ENCODE measurements at places on chromosomes 1 and 21.

DNA sequence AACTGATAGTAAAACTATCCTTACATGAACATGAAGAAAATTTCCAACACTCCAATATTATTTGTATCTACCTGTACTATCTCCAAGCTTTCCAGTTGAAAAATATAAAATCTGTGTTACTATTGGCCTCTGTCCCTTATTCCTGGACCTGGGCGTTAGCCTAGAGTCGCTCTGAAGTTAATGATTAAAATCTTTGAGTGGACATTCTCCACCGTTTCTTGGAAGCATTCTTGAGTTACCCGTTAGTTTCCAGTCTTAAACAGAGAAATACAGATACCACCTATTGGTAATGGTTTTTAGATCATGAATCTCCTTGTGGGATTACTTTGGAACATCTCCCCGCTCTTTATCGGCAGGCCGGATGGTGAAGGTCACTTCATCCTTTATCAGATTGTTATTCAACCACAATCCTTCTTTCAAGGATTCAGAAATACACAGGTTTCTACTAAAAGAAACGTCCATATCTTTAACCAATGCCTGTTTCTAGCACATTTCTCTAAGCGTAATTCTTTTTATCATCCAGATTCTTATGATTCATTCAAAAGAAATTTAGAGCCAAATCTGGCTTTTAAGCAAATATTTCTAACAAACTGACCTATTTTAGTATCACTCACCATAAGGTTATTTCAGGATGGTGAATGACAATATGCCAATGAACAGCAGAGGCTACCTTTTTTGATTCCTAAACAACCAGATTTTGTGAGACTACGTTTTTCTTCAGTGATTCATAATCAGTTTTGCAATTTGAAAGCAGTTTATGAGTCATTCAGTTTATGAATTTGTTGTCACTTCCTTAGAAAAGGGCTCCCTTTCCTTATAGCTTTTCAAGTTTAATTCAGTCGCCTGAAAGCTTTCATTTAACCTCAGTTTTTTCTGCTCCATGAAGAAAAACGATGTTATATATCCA is 70.2 kb upstream of the ERRFI1 start:
- DNase-seq: peak; percentile 94

- no peak for DNase-seq
Measured at GRCh38 chr1:25427696-25428095, 3.0 kb upstream of the MACO1 start.

DNA sequence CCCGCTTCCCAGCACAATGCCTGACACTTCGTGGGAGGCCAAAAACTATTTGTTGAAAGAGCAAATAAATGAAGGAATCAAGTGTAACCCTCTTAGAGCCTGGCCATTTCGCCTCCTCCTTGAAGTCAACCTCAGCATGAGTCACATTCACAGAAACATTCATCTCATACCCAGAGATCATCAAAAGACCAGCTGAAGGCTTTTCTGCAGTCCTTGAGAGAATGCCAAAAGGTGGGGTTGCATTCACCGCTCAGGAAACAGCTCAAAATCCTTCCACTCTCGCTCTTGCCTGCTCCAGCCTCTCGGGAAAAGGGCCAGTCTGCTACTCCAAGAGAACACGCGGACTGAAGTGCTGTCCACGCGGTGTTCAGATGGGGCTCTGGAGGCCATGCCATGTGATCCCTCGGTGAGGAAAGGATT is 90.0 kb downstream of the VWA5B1 start:
- DNase-seq: peak; percentile 94

DNA sequence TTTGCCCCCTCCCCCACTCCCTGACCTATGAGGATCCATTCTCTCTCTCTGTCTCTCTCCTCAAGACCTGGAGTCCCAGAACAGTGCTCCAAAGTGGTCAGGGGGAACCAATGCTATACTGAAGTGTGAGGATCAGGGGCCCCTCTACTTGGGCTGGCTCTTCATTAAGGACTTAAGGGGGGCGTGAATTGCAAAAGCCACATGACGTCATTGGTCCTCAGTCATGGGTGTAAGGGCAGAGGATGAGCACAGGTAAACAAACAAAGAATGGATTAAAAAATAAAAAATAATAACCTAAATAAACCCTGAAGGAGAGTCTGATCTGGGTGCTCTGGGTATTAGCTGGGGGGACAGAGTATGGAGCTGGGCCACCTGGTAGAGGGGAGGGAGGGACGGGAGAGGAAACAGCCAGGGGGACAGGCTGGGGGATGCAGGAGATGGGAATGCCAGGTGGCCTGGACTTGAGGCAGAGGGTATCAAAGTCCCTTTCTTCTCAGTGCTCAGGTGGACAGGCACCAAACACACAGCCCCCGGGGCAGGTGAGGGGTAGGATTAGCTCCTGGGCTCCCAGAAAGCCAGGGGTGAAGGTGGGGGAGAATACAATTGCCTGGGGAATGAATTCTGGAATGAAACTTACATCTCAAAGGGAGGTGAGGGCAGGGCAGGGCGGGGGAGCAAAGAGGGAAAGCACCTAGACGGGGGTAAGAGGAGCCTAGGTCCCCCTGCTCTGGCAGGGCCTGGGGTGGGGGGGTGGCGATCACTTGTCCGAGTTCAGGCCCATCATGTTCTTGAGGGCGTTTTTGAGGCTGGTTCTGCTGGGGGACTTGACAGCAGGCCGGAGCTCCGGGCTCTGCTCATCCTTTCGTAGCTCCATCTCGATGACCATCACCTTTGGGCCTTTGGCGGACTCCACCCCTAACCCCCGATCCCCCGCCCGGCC is 4.6 kb downstream of the MPZ start:
- DNase-seq: no peak

- DNase-seq: no peak
Measured at GRCh38 chr1:211381481-211382181, 55.0 kb downstream of the TRAF5 start.

- DNase-seq: no peak
Measured at GRCh38 chr21:31255036-31255435, 89.0 kb downstream of the TIAM1 start.

DNA sequence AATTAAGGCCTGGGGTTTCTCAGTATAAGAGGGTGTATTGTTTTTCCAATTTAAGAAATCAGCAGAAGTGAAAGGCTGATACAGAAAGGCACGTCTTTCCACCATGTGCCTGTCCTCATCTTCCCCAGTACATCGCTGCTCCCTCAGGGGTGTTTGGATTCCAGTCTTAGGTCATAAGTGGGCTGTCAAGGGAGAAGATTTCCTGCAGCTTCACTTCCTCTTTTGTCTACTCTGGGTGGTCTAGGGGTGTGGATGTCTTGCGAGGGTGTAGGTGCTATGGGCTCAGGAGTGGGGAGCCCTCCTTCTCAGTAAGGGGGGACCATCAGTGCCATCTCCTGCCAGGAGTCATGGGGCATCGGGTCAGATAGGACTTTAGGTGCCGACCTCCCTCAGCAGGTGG is 999.8 kb upstream of the NCAM2 start:
- DNase-seq: no peak

- DNase-seq: no peak
Measured at GRCh38 chr1:75423136-75423535, 187.8 kb downstream of the SLC44A5 start.

GRCh38 chr1:10575616-10576015 is 100.9 kb downstream of the PEX14 start:
- DNase-seq: peak; percentile 78

GRCh38 chr1:43337588-43337987 is at the start of gene MPL:
MPL (plus strand) TSS chr1:43337818; CDS start chr1:43337849, 31 bp downstream.
- no peak for DNase-seq

DNA sequence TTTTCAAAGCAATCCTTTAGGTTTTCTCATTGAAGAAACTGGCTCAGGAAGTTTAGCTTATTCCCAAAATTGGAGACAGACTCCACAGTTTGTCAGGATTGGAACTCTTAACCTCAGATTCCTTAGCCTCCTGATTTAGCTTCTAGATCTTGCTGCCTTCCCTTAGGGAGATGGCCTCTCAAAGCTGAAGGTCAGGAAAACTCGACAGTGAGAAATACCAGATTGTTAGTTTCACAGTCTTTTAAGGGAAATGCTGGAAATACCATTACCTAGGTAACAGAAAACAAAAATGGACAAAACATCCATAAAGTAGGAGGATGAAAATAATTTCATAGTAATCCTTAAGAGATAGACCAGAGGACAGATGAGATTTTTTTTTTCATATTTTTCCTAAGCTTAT is 7.8 kb downstream of the RASAL2 start:
- peak; percentile 53 for DNase-seq

DNA sequence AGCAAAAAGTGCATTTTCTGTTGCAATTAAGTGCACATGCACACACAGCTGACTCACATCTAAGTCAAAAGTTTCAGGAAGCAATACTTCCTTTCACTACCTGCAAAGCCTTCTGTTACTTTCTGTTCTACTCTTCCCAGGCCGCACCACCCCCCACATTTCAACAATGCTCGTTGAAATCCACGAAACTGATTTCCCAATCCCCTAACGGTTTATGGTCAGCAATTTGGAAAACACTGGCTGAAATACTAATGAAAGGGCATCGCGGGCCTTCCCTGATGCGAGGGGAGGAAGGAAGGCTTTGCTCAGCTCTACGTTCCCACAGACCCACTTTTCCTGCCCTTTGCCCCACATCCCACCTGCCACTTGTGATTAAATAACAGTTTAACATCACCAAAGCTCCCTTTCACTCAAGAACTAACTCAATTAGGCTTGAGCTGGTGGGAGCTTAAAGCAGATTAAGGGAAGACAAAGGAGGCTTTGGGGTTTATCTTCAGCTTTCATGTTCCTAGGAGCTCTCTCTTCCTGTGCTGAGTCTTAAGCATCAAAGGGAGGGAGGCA is 243.2 kb upstream of the RAB4A start:
- peak; percentile 49 for DNase-seq

- DNase-seq: no peak
Measured at GRCh38 chr1:2237773-2238172, 9.7 kb downstream of the SKI start.

GRCh38 chr1:150622303-150622975 is 7.0 kb downstream of the ENSA start:
- DNase-seq: no peak

DNA sequence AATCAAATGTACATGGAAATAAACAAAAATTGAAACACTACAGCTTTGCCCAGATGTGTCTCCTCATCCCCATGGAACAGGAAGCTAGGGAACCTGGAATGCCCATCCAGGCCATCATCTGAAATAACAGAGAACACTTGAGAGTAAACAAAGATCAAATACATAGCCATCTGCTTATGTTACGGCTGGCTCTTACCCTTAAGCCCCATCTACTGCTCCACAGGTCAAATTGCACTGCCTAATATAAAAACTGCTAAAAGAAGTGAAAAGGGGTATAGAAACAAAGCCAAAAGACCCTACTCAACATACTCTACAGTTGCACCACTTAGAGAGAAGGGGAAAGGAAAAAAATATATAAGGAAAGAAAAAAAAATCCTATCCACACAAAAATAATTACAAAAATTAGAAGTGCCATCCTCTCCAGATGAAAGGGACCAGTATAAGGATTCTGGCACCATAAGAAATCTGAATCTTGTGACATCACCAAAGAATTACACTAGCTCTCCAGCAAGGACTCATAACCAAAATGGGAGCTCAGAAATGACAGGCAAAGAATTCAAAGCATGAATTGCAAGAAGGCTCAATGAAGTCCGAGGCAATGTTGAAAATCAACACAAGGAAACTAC is 26.9 kb downstream of the OR6Y1 start:
- DNase-seq: no peak

DNA sequence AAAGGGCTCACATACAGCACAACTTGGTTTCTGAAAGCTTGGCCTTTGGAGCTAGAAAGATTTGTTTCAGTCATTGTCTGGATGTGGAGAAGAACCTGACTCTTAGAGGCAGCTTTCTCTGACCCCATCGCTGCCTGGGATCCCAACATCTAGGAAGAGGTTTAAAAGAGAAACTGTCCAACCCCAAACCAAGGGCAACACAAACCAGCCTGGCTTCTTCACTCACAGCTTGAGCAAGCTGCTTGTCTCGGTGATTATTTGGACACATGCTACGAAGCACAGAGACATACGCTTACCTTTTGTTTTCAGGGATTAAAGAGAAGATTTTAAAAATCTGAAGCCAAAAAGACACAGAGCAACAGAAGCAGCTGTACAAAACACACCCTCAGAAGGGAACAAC is 109.8 kb downstream of the ETS2 start:
- DNase-seq: no peak

GRCh38 chr1:39574646-39575045 is 1.9 kb downstream of the PABPC4 start:
- no peak for DNase-seq

DNA sequence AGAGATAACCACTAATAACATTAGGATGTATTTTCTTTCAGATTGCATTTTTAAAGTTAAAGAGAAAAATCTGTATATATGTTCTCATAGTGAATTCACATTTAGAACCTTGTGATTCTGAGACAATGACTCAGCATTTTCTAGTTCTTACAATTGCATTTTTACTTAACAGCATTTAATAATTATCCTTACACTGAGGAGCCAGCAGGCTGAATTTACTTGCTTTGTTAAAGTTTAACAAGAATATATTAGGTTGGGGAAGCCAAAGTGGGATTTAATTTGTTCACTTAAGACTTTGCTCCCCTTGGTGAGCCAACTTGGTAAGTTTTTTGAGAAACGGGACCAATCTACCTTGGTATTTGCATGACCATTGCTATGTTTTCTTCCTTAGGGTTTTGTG is 4.5 kb downstream of the PATJ start:
- DNase-seq: peak; percentile 44

- no peak for DNase-seq
Measured at GRCh38 chr1:32178380-32179192, 889 bp upstream of the TXLNA start.

DNA sequence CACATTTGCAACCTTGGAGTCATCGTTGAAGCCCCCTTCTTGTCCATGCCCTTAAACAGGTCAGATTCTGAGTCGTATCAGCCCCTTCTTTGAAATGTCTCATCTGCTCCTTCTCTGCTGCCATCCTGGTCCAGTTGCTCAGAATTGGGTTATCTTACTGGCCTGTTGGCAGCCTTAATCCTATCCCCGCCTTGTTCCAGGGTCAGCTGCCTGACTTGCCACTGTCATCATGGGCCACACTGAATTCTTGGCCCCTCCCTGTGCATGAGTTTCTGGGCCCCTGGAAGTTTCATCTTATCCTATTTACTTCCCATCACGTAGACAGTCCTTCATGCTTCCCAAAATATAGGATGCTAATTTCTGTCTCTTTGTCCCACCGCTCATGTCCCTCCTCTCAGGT is 23.7 kb downstream of the IRF2BP2 start:
- no peak for DNase-seq

GRCh38 chr1:212433577-212434462 is 1.1 kb downstream of the NENF start:
- no peak for DNase-seq

GRCh38 chr1:19507516-19507915 is 22.2 kb upstream of the CAPZB start:
- no peak for DNase-seq

DNA sequence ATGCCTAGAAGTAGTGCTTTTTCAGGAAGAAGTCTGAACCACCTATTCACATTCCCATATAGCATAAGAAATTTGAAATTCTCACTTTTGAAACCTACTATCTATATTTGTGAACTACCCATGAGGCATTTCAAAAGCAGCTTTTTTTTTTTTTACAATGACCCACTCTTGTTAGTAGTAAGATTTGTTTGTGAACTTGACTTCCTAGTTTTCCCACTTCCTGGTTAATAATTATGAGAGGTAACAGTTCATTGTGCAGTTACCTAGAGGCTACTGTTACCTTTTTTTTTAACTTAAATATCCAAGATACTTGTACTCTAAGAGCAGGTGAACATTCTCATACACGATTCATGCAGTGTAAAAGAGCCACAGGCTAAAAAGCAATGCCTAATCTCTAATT is 371.7 kb upstream of the ADGRL2 start:
- DNase-seq: no peak

GRCh38 chr1:10679496-10680220 is 116.8 kb downstream of the CASZ1 start:
- peak; percentile 65 for DNase-seq

Measured in fibroblast of skin of right quadriceps (primary cell).